ENCODE measurements at places on chromosomes 7 and 10.

DNA sequence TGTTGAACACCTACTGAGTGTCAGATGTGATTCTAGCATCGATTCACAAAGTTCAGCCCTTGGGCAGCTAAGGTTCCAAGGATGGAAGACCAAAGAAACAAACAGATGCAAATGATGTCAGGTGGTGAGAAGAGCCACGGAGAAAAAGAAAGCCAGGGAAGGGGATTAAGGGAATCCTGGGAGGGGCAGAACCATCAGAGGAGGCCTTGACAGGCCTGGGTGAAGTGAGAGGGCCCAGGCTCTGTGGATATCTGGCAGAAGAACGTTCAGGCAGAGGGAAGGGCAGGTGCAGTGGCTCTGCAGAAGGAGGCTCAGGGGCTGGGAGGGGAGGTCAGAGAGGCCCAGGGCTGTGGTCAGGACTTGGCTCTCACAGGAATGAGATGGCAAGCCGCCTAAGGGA is 90.4 kb downstream of the C10orf105 start:
- no peak for DNase-seq

DNA sequence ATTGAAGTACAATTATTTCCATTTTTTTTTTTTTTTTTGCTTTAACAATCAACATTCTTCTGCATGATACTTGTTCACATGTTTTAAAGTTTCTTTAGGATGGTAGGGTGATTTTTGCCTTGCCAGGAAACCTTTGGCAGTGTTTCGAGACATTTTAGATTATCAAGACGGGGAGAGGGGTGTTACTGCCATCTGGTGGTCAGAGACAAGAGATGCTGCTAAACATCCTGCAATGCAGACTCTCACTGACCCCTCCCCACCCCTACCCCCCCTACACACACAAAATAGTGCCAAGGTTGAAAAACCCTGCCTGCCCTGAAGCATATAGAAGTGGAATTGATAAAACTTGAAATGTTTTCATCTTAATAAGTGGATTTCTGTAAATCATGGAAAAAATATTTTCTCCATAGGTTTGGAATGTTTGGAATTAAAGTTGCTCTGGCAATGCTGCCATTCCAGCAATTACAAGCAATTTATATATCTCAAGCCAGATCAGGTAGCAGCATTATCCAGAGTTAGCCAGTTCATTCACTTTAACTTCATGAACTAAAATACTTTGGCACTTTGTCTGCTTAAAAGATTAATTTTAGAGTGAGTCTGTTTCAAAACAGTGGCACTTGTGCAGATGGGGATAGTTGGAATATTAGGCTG is 62.1 kb downstream of the SDHAF3 start:
- peak; percentile 10 for DNase-seq

DNA sequence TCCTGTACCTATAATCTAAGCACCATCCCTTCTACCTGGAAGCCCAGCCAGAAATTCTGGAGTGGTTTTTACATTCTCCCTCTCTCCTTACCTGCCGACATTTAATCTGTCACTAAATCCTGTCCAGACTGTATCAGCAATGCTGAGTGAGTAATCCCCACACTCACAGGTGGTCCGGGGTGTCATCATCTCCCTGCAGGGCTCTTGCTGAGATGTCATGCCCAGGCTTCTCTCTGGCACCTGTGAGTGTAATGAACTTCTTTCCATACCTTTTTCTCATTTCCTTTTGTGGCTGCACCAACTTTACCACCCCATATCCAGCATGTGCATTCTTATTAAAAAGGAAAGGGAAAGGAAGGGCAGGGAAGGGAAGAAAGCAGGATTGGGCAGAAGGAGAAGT is 355.2 kb downstream of the CCSER2 start:
- DNase-seq = no peak

DNA sequence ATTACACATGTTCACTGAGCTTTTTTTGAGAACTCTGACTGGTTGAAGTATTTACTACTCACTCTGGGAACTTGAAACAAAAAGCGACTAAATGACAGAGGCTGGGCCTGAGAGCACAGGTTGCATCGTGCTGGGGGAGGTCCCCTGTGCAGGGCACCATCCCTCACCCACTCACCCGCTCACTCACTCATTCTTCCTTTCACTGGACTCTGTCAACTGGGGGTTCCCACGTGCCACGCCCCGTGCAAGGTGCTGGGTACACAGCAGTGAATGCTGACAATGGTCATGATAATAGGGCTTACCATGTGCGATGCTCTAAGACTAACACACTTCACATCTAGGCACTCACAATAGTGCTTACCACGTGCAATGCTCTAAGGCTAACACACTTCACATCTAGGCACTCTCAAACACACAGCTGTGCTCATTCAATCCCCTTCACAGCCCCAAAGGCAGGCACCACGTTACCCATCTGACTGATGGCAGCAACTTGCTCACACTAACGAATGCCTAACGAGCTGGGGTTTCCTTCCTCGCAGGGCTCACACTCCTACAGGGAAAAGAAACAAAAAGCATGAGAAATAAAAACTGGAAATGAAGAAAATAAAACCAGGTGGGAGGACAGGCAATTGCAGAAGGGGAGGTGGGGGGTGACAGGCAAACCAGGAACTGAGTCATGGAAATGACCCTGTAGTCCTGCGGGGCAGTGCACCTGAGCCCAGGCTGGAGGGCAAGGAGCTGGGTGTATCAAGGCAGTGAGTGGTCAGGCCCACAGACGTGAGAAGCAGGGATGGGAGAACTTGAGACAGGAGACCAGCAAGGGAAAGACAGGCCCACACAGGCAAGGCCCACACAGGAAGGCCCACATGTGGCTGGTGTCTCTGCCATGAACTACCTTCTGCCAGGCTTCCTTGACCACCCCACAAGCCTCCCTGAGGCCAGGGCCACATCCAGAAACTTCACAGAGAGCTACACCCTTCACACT is 147.0 kb upstream of the FAM20C start:
- DNase-seq = no peak

- no peak for DNase-seq
These were observed 73.6 kb downstream of the MINPP1 start for GRCh38 chr10:87578160-87578841.

- no peak for DNase-seq
These were observed 106.8 kb upstream of the APBB1IP start for GRCh38 chr10:26331371-26331770.

DNA sequence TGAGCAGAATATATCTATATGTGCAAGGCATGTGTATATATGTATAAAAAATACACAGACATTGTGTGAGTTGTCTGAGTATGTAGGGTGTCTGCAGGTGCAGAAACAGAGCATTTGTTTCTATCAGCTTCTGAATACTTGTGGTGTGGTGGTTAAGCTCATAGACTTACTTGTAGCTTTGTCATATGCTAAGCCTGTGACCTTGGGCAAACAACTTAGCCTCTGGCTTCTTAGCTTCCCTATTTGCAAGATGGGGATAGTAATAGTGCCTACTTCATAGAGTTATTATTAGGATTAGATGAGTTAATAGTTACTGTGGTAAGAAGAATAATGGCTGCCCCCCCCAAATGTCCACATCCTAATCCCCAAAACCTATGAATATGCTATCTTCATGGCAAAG is 28.2 kb upstream of the PAX2 start:
- no peak for DNase-seq

DNA sequence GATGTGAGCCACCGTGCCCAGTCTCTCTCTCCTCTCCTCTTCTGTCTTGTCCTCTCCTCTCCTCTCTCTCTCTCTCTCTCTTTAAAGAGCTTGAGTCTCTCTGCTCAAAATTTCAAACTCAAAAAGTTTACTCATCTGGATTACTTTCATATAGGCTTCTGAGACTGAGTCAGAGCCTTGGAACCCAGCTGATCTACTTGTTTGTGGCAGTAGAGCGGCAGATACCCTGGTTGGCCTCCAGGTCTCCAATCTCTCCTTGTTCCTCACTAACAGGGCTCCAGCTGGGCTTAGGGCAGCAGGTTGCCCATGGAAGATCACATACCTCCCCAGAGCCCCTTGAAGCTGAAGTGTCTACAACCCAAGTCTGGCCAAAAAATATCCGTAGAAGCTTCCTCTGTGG is 51.0 kb downstream of the HHEX start:
- DNase-seq = no peak

- DNase-seq = no peak
These were observed 83.4 kb upstream of the IFRD1 start for GRCh38 chr7:112366886-112367285.

DNA sequence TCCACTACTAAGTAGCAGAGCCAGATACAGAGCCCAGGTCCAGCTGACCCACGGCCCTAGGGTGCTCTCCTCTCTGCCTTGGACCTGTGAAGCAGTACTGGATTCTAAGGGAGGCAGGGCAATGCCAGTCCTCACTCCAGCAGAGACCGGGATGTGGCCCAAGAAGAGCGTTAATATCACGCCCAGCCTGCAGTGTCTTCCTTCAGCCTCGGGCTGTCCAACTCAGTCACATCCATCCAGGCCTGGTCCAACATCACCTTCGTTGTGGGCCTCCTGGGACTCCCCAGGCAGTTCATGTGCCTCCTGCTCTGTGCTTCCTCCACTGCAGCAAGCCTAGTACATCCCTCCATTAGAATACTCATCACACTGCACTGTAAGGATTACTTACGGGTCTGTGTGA is 114.5 kb downstream of the GRID1 start:
- DNase-seq = no peak

- DNase-seq = peak; percentile 29
These were observed 84.8 kb upstream of the COL13A1 start for GRCh38 chr10:69716711-69717560.

DNA sequence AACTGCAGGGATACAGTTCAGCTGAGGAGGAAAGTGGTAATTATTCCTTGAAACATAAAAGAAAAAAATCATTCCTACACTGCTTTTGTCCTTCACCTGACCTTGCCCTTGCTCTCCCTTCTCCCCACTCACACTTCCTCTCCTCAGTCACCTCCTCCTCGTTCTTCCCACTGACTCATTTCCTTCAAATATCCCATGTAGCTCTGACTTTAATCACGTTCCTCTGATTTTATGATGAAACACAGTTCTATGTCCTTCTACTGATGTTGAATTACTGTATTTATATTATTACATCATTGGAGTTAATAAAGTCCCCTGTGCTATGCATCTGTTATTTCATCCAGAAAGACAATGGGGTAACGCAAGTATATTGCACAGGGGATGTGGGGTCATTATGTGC is 575.6 kb downstream of the POM121L12 start:
- no peak for DNase-seq

GRCh38 chr7:32588657-32589056 is 93.4 kb downstream of the AVL9 start:
- DNase-seq = no peak

DNA sequence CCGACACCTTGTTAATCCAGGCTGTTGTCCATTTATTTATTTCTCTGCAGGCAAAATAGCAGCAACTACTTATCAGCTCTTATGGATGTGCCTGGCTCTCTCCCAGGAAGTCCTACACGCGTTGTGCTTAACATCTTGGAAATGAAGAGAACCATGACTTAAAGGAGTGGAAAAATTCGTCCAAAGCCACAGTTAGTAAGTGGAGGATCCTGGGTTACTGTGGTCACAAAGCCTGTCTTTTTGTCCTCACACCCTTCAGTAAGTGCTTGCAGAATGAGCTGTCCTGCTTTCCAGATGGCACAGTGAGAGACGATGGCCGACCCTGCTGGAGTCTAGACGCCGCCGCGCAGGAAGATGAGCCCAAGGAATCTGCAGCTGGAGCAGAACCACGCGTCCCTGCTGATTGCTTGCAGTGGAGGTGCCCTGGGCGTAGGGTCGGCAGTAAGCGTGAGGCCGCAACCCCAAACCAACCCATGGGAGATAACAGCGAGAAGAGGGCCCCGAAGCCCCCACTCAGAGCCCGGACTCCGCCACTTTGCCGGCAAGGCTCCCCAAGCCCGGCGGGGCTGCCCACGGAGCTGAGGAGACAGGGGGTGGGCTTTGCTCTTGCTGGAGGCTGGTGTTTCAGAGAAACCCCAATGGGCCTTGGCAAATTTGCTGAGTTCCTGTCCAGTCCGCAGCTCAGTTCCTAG is 178.6 kb downstream of the CXCL12 start:
- DNase-seq = no peak

GRCh38 chr7:50607524-50608125 is 42.4 kb upstream of the DDC start:
- DNase-seq = no peak

DNA sequence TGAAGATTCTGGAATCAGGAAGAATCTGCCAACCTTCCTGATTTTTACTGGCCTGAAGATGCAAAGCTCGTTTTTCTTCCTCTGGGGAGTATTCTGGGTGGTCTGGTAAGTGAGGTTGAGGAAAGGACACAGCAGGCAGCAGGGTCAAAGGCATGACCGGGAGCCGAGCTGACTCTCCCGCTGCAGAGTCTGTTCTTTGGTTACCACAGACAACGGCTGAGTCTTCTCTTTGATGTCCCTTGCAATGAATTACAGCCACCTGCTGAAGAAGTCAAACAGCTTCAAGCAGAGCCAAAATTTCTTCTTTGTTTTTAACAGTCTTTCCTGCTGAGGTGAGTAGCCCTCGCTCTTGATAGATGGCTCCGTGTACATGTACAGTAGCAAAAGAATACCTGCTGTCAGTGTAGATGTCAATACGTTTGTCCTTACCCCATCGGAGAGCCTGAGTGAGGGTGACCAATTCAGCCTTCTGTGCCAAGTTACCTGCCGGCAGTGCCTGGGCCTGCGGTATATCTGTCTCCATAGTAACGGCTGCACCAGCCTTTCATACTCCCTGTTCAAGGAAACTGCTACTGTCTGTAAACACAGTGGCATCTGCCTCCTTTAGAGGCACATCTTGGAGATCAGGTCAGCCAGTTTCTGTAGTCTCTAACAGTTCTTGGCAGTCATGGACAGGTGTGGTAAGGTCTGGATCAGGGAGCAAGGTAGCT is 76.4 kb downstream of the PRR15 start:
- DNase-seq = peak; percentile 32

- DNase-seq = no peak
These were observed 5.7 kb downstream of the PLCE1 start for GRCh38 chr10:93999401-93999851.

GRCh38 chr7:46716926-46717325 is 795.9 kb upstream of the IGFBP3 start:
- DNase-seq = no peak

DNA sequence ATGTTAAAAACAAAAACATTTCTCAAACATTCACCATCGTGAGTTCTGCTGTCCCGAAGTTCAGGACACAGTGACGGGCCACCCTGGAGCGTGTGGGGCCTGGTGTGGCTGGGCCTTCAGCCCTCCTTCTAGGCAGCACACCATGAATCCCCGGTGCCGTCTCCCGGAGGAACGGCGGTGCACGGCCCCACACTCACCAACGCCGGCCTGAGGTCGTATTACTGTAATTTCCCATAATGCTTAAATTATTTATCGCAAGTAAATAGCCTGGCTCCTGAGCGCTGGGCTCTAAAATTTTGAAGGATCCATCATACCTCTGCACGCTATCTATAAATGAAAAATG is 1.4 kb downstream of the STK32C start:
- no peak for DNase-seq
